Jurkat, Clone E6-1 (cell line): ENCODE measurements at places on chromosomes 3 and 15.

GRCh38 chr15:58473724-58474123 lies 41.9 kb downstream of the LIPC start:
- no peak for DNase-seq

- DNase-seq = no peak
Measured at GRCh38 chr3:99670556-99670950, 32.2 kb downstream of the COL8A1 start.

DNA sequence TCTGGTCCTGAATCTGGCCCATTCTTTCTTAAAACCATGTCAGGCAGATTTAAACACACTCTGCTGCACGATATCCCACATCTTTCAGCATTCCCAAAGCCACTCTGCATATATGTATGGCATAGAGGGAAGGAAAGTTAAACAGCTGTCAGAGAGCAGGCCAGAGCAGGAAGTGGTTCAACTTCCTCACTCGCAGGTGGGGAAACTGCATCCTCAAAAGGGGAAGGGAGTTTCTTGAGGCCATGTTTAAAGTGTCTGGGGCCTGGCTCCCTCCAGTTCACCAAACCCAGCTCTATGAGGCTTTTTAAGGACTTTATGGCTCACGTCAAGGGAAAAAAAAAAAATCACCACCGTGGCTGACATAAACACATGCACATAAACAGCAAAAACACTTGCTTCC lies 123.1 kb downstream of the OPA1 start:
- DNase-seq = peak; percentile 54

DNA sequence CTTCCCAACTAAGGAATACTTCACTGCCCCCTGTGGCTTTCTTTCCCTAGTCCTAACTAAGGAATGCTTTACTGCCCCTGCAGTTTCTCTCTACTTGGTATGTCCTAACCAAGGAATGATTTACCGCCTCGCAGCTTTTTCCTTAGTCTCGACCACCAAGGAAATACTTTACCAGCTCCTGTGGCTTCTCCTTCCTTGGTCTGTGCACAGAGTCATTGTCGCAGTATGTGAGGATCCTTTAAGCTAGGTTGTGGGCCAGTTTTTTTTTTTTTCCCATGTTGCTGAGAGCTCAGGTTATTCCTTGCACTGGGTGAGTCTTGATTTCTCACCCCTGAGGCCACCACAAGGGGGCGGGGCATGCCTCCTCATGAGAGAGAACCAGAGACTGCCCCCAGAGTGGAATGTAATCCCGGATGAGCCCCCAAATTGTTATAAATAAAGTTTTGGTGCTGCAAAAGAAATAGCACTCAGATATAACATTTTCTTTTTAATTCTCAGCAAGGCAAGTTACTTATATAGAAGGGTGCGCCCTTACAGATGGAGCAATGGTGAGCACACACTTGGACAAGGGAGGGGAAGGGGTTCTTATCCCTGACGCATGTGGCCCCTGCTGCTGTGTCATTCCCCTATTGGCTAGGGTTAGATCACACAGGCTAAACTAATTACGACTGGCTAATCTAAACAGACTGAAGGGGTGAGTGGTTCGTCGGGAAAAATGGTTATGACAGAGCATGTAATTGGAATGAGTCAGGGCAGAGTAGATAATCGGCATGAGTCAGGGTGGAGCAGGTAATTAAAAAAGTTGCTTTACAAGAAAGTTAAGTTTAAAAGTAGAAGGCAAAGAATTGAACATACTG lies 27.0 kb downstream of the NDUFB4 start:
- DNase-seq = peak; percentile 40

GRCh38 chr15:70967646-70968045 lies 75.0 kb downstream of the LRRC49 start:
- no peak for DNase-seq

- DNase-seq = no peak
Measured at GRCh38 chr3:121817753-121818152, 17.1 kb downstream of the IQCB1 start.

DNA sequence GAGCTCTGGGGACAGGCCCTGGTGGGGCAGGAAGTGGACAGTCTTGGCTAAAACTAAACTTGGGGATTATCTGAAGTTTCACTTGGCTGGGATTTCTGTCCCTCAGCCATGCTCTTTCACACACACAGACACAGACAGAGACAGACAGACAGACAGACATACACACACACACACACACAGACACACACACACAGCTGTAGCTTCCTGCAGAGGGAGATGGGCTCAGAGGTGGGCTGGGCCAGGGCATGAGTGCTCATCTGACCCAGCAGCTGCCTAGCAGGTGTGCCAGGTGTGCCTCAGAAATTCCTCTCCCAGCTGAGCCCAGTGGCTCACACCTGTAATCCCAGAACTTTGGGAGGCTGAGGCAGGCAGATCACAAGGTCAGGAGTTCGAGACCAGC lies 3.3 kb downstream of the RHOV start:
- no peak for DNase-seq

GRCh38 chr3:125191256-125191655 lies 21.3 kb downstream of the SLC12A8 start:
- no peak for DNase-seq

DNA sequence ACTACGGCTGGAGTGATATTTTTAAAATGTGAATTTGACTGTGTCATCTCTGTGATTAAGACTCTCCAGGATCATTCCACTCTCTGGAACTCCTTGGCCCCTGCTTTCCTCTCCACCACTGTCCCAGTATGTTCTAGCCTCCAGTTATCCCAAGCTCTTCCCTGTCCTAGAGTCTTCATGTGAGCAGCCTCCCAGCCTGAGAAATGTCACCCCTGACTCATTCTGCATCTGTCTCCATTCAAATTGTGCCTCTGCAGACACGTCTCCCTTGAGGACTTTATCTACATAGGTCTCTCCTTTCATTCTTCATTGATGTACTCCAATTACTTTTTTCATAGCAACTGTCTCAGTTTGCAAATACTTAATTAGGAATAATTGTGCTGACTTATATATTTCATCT lies 317.7 kb upstream of the ADAMTS9 start:
- DNase-seq = no peak

DNA sequence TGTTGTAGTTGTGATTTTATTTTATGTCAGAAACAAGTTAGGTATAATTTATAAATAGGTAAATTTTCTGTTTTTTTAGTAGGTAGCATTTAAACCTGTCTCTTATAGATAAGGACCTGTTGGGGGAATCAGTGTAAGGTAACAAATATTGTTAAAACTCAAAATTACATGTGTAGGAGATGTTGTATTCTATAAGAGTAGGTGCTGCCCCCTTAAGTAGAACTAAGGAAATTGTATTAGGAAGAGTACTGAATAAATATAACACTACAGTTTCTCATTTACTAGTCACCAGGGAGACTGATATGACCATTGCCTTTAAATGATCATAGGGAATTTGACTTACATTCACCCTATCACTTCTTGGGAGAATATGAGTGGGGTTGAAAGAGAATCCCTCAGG lies 31.2 kb downstream of the SLC25A36 start:
- no peak for DNase-seq

DNA sequence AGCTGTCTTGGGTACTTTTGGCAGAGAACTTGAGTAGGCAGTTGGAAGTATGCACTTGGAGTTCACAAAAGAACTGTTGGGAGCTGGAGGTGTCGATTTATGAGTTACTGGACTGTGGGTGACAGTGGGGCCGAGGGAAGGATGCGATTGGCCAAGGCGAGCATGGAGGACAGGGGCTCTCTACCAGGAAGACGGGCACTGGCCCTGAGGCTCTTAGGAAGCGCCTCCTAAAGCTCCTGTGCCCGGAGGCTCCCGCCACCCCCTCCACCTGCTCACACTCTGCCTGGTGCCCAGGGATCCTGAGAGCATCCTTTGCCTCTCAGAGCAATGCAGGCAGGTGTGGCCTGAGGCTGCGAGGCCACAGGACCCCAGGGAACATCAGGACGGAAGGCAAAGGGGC lies 69.0 kb downstream of the CRTC3 start:
- no peak for DNase-seq

DNA sequence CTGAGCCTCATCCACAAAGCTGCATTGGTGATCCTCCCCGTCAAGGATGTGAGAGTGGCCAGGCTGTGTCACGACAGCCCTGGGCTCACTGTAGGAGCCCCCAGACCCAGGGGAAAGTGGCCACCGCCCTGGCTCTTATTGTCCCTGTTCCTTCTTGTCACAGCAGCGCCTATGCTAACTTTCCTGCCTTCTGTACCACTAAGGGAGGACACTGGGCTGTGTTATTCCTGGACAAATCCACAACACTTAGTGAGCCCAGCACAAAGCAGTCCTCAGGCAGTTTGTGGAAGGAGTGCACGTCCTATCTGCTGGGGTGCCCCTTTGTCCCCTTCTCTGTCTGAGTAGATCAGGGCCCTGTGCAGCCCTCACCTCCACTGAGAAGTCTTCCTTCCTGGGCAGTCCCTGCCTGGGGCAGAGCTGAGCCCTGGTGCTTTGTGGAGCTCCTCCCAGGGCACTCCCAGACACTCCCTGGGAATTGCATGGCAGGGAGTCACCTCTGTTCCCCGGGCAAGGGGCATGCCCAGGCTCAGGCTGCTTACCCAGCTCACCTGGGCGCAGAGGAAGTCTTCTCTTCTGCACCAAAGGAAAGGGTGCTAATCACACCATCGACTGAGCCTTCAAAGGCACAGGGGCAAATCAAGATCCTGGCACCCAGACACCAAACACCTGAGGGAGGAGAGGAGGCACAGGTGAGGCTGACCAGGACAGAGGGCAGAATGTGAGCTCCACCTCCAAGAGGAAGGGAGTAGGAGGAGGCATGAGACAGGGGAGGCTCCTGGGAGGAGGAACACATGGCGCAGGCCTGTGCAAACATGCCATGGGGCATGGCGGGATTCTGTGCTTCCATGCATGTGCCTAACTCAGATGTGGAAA lies 138.7 kb downstream of the KLF13 start:
- no peak for DNase-seq

- DNase-seq = no peak
Measured at GRCh38 chr15:74306781-74307217, 60.6 kb downstream of the CYP11A1 start.

DNA sequence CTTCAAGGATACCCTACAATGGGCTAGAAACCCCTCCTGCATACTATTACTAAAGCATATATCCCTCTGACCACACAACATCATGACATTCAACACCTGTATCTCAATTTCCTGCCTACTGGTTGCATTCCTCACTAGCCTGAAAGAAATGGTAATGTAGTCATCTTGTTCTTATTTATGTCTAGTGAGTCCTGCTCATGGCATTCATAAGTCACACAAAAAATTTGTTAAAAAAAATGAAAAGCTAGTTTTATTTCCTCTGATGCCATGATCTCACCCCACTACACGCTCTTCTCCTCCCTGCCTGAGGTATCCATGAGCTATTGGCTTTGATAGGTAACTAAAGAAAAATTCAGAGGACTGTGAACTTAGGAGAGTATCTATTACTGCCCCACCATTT lies 284.5 kb downstream of the ZNF385D start:
- no peak for DNase-seq

DNA sequence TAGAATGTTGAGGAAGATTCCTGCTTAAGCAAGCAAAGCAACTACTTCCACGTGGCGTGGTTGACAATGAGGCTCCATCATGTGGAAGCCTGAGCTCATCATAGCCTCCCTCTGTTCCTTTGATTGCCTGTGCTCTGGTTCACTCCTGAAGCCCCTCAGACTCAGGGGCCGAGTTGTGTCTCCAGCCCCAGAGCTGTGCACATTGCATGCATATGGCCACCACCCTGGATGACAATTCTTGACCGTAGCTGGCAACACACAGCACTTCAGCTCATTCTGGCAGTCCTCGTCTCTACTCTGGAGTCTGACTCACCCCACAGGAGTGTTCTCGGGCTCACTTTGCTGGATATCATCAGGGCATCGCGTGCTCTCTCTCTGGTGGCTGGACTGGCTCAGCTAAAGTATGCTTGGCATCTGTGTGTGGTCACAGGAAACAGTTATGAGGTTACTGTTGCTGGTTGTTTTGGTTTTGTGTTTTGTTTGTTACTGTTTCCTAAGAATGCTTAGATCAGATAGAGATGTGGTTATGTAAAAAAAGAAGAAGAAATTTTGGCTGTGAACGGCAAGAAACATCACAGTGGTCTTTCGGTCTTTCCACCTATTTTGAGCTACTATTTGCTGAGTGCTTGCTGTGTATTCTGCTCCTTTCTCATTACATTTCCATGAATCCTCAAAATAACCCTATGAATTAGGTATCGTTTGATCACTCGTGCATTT lies 41.6 kb upstream of the MRPS22 start:
- peak; percentile 19 for DNase-seq

DNA sequence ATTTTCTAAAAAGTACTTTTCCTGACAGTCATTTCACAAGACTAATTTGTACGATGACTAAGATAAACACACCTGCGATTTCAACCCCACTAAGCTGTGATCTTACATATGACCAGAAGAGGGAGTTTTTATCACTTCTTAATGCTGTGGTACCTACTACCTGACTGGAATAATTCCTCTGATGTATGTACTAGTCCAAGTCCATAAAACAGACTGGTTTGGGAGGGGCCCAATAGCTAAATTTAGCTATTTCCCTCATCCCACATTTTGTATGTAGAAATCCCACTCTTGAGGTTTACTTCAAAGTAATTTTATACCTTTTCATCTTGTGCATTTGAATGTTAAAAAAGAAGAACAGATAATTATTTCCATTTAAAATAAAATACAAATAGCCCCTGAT lies 49.7 kb upstream of the SCAANT1 start:
- peak; percentile 68 for DNase-seq

DNA sequence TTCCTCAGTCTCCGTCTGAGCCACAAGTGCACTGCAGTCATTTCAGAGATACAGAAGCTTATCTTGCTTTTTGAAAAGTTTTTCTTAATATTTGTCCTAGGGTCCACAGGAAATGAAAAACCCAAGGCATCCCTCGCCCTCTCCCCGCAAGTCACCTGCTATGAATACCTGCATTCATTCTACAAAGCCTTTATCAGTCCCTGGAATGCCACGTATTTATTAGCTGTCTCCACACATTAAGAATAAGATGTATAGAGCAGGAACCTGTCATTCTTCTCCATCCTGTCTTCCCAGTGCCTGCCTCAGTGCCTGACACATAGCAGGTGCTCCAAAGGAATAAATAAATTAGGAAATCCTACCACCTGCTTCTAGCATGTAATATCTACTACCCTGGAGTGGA lies 73.3 kb upstream of the ICE2 start:
- DNase-seq = no peak

- no peak for DNase-seq
Measured at GRCh38 chr3:63370094-63370493, 92.0 kb downstream of the SYNPR start.

DNA sequence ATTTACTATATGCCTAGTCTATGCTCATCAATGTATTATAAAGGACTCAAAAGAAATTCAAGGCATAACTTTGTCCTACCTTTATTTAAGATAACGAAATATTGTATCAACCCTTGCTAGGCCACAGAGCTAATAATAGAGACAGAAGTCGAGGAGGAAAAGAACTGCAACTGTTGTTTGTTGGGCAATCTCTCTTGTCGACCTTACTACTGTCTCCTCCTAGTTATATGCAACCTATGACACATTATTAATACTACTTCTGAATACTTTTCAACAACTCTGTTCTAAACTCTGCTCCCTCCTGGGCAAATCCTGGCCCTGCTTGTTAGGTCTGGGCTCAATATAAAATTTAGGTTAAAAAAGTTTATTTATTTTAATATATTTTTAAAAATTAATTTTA lies 24.6 kb downstream of the SPPL2A start:
- DNase-seq = no peak

GRCh38 chr3:9732080-9732739 lies 675 bp downstream of the BRPF1 start:
- DNase-seq = no peak
